ENCODE measurements at places on chromosomes 12 and 14. TPM values are rescaled to one million over a fixed set of nuclear protein-coding genes. Genes with fewer than 3 reads are reported as not detected.

Gene KRT78
- total RNA-seq: 82.9 TPM

Gene NEUROD4
- total RNA-seq: not detected

Gene REM2
- total RNA-seq: 5.4 TPM

Gene SOAT2
- not detected for total RNA-seq

Gene SLC24A4
- 0.11 TPM for total RNA-seq

Gene TNFRSF1A
- 352 TPM for total RNA-seq

Gene PIWIL1
- total RNA-seq: not detected

Gene PMCH
- not detected for total RNA-seq

Gene MDGA2
- total RNA-seq: 1.5 TPM

Gene PPFIBP1
- total RNA-seq: 61.5 TPM

GRCh38 chr12:79547735-79548609, 142.8 kb downstream of the PAWR start:
- DNase-seq: no peak

- DNase-seq: no peak
Measured at GRCh38 chr12:110224379-110225304, 56.4 kb upstream of the ATP2A2 start.

DNA sequence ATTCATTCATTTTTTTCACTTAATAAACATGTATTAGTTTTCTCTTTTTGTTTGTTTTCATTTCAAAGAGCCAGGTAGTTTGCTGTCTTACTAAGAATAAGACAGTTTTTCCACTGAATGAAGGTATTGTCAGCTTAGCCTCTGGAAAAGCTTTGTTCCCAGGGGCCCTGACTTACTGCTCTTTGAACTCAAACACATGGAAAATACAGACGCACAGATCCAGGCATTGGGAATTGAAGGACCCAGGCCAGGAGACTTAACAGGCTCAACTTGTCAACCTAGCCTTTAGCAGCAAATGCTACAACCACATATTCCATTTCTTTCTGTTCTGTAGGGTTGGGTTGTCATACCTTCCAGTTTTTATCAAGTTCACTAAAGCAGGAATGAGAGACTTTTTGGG, 38.5 kb upstream of the SLCO1C1 start:
- no peak for DNase-seq

- no peak for DNase-seq
Measured at GRCh38 chr12:105275997-105276733, 40.2 kb upstream of the APPL2 start.

DNA sequence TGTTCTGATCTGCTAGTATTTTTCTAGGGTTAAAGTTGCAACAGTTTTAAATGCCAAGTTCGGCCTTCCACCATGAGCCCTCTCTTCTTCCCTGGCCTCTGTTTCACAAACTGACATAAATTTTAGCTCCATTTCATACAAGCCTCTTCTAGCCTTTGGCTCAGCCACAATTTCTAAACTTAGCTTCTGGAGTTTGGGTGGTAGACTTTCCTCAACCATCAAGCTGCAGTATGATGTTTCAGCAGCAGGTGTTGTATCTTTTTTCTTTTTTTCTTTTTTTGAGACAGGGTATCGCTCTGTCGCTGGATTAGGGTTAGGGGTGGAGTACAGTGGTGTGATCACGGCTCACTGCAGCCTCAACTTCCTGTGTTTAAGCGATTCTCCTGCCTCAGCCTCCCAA, 29.4 kb downstream of the SETD3 start:
- no peak for DNase-seq

GRCh38 chr12:92356425-92356824, 210.8 kb upstream of the BTG1 start:
- DNase-seq: no peak

GRCh38 chr12:25864306-25865276, 93.9 kb upstream of the RASSF8 start:
- no peak for DNase-seq

DNA sequence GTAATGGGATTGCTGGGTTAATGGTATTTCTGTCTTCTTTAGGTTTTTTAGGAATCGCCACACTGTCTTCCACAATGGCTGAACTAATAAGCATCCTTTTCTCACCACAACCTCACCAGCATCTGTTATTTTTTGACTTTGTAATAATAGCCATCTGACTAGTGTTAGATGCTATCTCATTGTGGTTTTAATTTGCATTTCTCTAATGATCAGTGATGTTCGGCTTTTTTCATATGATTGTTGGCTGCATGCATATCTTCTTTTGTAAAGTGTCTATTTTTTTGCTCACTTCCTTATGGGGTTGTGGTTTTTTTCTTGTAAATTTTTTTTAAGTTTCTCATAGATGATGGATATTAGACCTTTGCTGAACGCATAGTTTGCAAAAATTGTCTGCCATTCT, 377.9 kb downstream of the GALC start:
- no peak for DNase-seq

DNA sequence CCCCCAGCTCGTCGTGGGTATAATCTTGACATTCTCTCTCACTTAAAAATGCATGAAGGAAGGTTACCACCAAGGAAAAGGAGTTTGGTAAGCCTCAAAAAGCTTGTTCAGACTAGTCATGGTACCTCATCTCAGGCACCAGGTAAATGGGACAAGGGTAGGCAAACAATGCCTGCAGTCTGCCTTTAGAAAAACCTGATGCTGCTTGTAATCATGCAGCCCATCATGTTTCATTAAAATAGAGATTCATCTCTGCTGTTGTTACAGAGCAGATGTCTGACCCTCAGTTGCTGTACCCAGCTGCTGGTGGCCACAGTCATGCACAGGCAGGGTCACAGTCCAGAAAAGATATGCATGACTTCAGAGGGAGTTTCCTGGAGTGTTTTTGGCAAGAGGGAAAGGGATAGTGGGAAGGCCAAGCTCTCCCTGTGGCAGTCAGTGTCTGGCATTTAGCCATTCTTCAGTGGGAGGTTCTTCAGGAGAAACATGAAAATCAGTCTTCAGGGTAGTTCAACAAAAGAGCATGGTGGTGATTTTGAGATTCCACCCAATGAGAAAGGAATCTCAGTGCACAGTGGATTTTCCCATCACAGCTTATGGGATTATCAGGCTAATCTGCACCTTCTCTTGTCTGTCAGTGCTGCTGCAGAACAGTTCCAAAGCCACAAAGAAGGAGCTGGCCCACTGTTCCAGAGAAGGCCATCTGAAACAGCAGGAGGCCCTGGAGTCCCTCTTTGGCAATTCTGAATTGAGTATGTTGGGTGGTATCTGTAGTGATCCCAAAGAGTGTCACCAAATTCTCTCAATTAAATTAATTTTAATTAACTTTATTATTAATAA, 202.7 kb upstream of the FRMD6 start:
- DNase-seq: no peak

- no peak for DNase-seq
Measured at GRCh38 chr12:26135010-26135420, 10.2 kb upstream of the BHLHE41 start.

- DNase-seq: no peak
Measured at GRCh38 chr14:42490536-42490935, 883.9 kb downstream of the LRFN5 start.

GRCh38 chr12:51907856-51908425, 637 bp downstream of the ACVRL1 start:
- no peak for DNase-seq

- no peak for DNase-seq
Measured at GRCh38 chr12:22525426-22525825, 18.9 kb downstream of the C2CD5 start.

GRCh38 chr14:66746316-66747006, 238.5 kb downstream of the GPHN start:
- no peak for DNase-seq

- no peak for DNase-seq
Measured at GRCh38 chr12:95515197-95515596, 36.1 kb downstream of the USP44 start.

- no peak for DNase-seq
Measured at GRCh38 chr14:25136811-25137210, 86.9 kb upstream of the STXBP6 start.

DNA sequence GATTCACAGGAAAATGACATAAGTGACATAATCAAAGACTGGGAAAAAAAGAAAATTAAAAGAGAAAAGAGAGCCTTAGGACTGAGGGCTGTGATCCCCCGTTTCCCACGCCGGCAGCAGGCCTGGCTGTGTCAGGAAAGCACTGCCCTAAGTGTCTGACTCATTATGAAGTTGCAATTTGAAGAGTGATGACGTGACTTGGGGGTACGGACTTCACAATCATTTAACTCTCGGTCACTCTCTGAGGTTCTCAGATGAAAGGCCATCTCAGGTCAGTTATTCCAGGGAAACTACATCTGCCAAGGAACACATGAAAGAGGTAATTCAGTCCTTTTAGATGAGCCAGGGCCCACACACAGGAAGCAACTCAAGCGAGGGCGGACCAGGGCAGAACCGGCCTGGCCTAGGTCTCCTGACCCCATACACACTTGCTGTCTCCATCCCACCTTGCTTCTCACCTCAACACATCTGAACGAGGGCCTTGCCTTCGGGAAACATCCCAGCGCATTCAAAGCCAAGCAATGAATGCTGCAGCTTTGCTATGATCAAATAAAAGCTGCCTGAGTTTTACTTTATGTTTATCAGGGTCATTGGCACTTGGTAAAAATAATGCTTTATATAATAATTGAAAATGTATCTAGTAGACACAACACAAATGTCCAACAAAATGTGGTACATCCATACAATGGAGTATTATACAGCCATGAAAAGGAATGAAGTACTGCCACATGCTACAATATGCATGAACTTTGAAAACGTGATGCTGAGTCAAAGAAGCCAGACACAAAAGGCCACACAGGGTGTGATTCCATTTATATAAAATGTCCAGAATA, 2.7 kb downstream of the SSH1 start:
- no peak for DNase-seq

DNA sequence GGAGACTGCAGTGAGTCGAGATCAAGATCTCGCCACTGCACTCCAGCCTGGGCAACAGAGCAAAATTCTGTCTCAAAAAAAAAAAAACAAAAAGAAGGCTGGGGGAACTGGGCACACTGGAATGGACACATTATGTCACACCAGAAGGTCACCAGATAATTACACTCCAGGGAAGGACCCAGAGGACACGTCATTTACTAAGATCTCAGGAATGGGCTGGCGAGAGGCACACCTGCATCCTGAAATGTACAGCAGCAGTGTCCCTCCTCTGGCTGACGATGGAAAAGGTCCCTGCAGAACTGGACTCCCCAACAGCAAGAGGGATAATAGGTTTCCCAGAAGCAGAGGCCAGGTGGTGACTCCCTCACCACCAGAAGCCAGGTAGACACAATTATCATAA, 243.5 kb downstream of the BCL11B start:
- peak; percentile 25 for DNase-seq

DNA sequence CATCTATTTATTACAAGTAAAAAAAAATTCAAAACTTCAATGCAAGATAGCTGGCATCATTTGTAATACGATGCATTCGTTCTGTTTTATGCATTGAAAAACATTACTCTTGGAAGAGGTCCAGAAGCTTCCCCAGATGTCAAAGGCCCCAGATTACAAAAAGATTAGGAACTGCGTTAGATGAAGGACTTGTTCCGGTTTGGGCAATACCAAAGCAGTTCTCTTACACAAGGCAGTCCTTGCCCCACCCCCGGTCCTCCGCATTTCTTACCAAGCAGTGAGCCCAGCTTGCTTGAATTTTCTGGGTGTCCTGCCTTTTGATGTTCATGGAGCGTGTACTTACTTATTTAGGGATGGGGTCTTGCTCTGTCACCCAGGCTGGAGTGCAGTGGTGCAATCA, 4.8 kb upstream of the HVCN1 start:
- DNase-seq: no peak

DNA sequence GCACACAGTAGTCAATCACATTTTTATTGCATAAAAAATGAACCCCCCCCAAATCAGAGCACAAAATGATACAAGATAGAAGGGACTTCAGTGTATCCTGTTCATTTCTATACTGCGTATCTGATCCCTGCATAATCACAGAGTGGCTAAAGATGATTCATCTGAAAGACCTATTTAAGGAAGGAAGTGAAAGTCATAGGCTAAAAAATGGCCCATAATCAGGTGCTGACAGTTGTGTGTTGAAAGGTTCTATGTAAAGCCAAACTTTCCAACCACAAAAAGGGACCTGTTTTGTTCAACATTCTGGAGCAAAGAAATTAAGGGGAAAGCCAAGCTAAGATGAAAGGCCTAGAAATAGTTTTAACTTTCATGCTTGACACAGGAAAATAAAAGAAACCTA, 147.8 kb upstream of the ATP2B1 start:
- DNase-seq: no peak

GRCh38 chr12:104357421-104357952, 53.9 kb downstream of the EID3 start:
- no peak for DNase-seq

Data from suprapubic skin (tissue), 4 donors.